Activated CD8-positive, alpha-beta memory T cell treated with anti-CD3 and anti-CD28 coated beads, Interleukin-2, amount 50 U/mL, for 4 hours (primary cell): ENCODE measurements at places on chromosomes 12 and 14.

DNA sequence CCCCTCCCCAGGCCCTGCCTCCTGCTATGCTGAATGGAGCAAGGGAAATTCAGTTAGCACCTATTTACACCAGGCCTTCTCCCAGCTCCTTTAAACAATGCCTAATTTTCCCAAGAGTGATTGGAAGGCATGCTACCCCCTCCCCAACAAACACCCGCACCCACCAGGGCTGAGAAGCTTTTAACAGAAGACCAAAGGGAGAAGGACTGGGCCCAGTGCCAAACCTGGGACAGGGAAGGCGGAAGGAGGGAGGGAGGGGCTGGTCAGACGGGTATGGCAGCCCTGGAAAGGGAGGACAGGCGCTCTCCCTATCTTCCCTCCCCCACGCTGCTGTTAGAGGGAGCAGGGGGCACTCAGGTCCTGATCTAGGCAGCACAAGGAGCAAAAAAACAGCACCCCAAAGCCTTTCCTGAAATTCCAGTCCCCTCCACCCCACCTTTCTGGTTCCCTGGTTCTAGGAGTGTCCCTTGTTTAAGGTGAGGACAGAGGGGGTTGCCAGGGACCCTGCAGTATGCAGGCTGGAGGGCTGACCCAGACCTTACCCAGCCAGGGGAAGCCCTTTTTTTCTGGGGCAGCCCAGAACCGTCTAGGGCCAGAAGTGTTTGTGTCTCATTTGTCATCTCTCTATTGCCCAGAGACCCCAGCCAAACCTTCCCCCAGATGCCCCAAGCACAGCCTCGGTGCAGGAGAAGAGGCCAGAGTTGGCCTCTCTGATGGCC, 2.4 kb upstream of the KRT8 start:
- DNase-seq: no peak

- DNase-seq: peak; percentile 26
These were observed 46.0 kb downstream of the MYO1H start for GRCh38 chr12:109393437-109394345.

DNA sequence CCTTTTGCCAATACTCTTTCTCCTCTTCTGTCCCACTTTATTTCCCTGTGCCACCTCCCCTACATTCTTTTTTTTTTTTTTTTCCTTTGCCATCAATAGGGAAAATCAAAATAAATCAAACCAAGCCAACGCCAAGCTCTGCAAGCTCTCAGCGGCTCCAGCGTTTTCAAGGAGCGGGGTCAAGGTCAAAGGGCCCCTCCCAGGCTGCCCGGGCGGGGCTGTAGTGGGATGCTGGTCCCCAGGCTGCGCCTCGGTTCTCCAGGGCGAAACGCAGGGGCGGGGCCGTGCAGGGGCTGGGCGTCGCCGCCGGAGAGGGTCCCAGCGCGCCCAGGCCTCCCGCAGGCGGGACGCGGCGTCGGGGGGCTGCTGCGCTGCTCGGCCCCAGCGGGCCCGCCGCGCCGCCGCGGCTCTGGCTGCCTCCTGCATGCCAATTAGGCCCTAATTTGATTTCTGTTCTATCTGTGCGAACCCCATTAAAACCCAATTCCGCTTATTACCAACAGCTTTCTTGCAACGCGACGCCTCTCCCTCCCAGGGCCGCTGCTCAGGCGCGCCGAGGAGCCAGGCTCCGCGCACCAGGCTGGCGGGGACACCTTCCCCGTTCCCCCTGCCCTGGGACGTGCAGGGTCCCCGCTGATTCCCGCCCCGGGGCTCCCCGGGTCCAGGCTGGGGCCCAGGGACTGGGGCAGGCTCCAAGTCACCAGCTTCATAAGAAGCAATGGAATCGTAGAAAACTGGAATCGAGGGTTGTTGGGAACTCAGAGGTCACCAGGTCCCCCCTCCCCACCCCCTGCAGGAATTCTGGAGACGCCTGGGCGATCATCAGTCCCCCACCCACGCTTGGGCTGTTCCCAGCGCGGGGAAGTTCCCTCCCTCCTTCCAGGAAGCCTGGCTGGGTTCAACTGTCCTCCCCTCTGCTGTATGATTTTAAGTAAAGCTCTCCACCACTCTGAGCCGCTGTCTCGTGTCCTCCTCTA, 50.7 kb upstream of the MAP1LC3B2 start:
- no peak for DNase-seq

GRCh38 chr14:54839701-54840119, 62.9 kb downstream of the GCH1 start:
- no peak for DNase-seq
